ENCODE measurements at places on chromosomes 1 and 21.

- DNase-seq = no peak
These were observed 7.9 kb downstream of the TAL1 start for GRCh38 chr1:47223921-47224675.

DNA sequence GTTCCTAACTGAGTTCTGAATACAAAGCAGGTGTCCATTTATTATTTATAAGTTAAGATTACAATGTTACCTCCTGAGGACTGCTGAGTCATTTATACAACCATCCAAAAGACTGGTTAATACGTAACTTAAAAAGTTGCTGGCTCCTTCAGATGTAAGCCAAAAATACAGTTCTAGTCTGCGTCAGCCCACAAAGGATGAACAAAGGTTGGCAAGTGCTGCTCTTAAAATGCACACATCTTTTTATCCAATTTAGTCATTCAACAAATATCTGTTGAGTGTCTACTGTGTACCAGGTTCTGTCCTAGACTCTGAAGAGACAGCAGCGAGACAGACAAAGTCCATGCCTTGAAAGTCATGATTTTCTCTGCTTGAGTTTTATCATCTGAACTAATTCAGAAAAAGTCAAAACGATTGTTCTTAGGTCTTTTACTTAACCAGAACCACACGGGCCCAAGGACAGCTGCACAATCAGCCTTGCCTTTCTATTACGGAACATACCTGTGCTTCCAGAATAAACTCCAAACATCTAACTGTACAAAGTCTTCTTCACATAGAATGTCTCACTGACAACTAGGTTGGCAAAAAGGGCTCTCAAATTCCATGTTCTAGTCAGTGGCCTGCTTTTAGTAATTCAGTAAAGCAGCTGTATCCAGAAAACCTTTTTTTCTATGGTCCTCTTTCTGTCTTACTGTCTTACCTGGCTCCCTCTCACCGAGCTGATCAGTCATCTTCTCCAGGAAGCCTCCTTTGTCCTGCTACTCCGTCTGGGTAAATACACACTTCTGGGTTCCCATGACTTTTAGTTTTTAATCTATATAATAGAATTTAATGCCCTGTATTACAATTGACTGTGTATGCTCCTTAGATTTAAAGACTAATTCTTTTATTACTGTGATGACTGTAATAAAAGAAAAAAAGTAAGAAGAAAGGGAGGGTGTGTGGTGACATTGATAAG, 15.5 kb upstream of the CNN3 start:
- DNase-seq = no peak

DNA sequence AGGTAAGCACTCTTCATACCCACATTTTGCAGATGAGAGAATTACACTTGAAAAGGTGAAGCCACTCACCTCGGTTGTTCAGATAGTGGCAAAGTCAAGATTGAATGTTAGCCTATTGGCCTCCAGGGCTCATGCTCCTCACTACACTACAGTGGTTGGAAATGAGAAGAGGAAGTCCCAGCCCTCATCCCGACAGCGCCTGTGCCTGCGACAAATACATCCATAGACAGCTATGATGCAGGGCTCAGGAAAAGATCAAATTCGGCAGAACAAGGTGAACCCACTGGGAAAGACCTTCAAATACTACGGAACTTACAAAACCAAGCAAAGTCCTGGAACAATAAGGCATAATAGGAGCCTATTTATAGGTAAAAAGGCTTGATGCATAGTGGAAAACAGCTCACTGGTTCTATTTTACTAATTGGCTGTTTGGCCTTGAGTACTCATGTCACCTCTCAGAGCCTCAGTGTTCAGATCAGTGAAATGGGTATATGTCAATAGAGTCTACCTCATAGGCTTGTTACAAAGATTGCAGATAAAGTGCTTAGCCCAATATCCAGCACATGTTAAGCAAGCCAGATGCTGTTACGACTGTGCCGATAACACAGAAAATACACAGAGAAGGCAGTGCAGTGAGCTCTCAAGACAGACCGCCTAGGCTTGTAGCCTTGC, 3.5 kb downstream of the SPOCD1 start:
- DNase-seq = no peak

DNA sequence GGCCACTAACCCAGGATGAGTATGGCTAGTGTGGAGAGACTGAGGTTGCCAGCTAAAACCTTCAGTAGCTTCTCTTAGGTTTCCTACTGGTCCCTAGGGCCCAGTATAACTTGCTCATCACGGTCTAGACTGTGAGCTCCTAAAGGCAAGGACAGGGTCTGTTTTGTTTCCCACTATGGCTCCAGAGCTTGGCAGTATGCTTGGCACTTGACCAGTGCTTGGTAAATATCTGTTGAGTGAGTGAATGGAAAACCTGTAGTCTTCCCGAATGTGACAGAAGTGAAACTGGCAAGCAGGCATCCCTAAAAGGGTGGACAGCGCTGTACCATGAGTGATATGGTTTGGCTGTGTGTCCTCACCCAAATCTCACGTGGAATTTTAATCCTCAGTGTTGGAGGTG, 13.1 kb upstream of the PARS2 start:
- no peak for DNase-seq

- no peak for DNase-seq
These were observed 556.4 kb downstream of the KIF26B start for GRCh38 chr1:245710961-245711903.

GRCh38 chr1:17885663-17886320, 130.7 kb downstream of the ACTL8 start:
- DNase-seq = no peak

Data from HAP-1 (cell line).